Naive B cell (primary cell): ENCODE measurements at places on chromosomes 3 and 15.

- H3K4me1 ChIP-seq: peaks cover 27% of the 10 kb centered on the region
- H3K27me3 ChIP-seq: no peaks in the 10 kb centered on the region
- DNase-seq: no peak
- no peak overlapping the region for H3K27ac ChIP-seq
- H3K36me3 ChIP-seq: peaks cover 5% of the 10 kb centered on the region
Observed at GRCh38 chr3:51585197-51585596, 46.7 kb downstream of the RAD54L2 start.

- H3K4me3 ChIP-seq: no peak overlapping the region
- no peak for DNase-seq
- H3K27me3 ChIP-seq: no peaks in the 10 kb centered on the region
- peaks cover 22% of the 10 kb centered on the region for H3K36me3 ChIP-seq
- no peak overlapping the region for H3K27ac ChIP-seq
Observed at GRCh38 chr3:123218990-123219389, 17.2 kb downstream of the SEC22A start.

- no peaks in the 10 kb centered on the region for H3K36me3 ChIP-seq
- H3K4me1 ChIP-seq: no peaks in the 10 kb centered on the region
Observed at GRCh38 chr3:8538913-8539312, 37.3 kb downstream of the LMCD1 start.

DNA sequence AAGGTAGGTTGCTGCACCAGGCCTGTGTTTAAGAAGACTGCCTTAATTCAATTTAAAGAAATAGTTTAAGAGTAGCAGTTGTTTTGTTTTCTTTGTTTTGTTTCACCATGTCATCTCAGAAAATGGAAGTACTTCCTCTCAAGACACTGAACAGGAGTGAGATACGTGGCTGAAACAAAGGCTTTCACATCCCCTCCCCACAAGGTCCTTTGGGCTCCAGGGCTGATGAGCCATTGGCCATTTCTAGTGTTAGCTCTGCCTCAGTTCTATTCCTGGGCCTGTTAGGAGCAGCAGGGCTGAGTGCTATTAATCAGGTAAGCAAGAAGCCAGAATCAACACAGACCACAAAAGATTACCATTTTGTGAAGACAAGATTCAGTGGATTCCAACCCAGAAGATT is 132.8 kb downstream of the KCNAB1 start:
- H3K4me1 ChIP-seq: no peaks in the 10 kb centered on the region
- DNase-seq: no peak
- no peaks in the 10 kb centered on the region for H3K36me3 ChIP-seq
- H3K27ac ChIP-seq: no peak overlapping the region
- H3K4me3 ChIP-seq: no peak overlapping the region

GRCh38 chr3:183392186-183393034 is 36.0 kb downstream of the MCF2L2 start:
- peaks cover 31% of the 10 kb centered on the region for H3K27me3 ChIP-seq
- DNase-seq: no peak
- H3K27ac ChIP-seq: no peak overlapping the region
- H3K4me1 ChIP-seq: no peaks in the 10 kb centered on the region

DNA sequence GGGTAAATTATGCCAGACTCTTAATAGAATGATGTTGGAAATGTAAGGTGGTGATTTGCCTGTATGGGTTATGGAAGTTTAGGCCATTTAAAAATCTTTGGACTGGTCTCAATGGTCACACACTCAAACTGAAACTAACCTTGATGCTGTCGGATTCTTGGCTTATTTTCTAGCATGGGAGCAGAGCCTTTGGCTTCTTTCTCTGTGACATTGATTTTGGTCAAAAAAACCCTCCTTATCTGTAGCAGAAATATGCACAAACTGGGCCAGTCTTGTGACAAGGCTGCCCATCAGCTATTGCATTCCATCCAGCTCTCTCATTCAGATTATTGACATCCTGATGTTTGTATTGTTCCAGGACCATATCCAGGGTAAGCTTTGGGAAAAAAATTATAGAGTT is 35.9 kb downstream of the ARPP21 start:
- H3K36me3 ChIP-seq: no peaks in the 10 kb centered on the region
- no peak for DNase-seq
- no peak overlapping the region for H3K4me3 ChIP-seq
- no peaks in the 10 kb centered on the region for H3K4me1 ChIP-seq
